ENCODE measurements at places on chromosomes 12 and 14. TPM values are rescaled to one million over a fixed set of nuclear protein-coding genes. Genes with fewer than 3 reads are reported as not detected.

DNA sequence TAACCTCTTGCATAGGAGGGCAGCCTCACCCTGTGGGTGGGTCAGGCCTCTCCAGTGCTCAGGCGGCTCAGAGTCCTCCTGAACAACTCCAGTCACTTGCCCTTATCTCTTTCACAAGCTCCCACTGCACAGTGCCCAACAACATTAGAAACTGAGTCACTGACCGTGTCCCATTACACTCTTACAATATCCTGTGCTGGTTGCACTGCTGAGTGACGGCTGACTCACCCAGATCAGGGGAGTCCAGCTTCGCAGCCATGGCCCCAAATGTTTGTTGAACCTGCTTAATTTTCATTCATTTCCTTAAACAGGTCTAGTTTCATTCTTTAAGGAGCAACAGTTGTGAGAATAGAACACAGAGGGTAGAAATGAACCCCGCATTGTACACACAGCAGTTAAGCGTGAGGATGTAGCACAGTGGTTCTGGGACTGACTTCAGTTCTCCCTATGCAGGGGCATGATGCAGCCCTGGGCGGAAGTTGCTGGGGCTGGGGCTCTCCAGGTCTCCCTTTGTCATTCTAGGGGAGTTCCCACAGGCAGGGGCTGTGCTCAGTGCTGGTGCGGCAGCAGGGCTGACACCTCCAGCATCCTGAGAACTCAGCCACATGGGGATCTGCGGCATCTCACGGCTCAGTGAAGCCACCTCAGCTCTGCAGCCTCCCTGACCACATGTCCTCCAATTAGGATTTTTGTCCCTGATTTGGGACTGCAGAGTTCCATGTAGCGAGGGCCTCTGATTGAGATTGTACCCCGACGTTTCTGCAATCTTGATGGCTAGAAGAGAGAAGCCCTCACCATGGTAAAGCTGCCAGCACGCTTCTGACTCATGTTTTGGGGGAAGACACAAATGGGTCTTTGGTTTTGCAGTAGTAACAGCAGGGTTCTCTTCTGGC lies 16.1 kb downstream of the GPR68 start:
- no peak for DNase-seq

DNA sequence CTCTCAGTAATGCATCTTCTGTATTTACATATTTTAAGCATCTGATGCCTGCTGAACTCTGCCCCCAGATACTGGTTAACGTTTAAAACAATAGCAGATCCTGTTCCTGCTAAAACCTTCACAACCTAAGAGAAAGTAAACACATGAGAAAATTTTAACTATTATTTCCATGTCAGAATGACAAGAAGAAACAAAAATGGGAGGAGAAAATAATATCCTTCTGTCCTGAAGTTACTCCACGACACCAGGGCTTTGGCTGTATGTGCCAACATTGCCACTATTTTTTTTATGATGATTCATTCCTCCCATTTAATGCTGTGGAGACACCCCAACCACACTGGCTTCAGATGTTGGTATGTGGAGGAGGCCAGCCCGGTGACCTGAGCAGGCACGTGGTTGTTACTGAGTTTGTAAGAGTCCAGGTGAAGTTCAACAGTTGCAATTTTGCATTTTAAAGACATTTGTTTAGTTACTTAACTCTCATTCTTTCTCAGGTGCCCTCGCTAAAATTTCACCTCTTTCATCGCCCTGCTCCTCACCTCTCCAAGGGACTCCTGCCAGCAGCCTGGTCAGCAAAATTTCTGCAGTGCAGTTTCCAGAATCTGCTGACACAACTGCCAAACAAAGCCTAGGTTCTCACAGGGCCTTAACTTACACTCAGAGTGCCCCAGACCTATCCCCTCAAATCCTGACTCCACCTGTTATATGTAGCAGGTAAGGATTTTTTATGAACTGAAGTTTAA lies 65.5 kb upstream of the SLCO1C1 start:
- DNase-seq: no peak

GRCh38 chr12:26046906-26047305 lies 77.9 kb downstream of the BHLHE41 start:
- DNase-seq: no peak

DNA sequence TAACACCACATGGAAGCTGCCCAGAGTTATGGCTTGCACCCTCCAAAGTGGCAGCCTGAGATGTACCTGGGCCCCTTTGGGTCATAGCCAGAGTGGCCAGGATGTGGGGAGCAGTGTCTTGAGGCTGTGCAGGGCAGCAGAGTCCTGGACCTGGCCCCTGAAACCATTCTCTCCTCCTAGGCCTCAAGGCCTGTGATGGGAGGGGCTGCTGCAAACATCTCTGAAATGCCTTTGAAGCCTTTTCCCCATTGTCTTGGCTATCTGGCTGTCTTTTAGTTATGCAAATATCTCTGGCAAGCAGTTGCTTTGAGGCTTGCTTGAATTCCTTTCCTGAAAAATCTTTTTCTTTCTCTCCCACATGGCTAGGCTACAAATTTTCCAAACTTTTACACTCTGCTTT lies 356.5 kb downstream of the DAD1 start:
- no peak for DNase-seq

GRCh38 chr12:54719691-54720090 lies 71.5 kb upstream of the DCD start:
- no peak for DNase-seq

Gene STON2
- 0.40 TPM for total RNA-seq

- DNase-seq: no peak
These were observed 21.1 kb downstream of the PRKCH start for GRCh38 chr14:61342486-61342885.

DNA sequence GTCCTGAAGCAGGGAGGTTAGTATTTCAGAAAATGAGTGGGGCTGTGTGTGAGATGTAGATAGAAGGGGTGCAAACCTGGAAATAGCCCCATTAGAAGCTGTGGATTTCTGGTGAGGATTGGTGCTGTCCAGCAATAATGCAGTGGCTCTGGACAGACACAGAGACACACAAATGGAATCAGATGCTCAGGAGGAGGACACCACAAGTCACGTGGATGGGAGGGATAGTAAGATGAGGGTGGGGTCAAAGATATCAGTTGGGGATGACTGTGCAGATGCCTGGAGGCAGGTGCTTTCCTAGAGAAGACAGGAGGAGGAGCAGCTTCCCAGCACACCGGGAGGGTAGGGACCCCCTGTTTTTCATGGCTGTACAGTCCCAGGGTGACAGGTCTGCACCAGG lies 136.5 kb downstream of the PLXNC1 start:
- DNase-seq: no peak

GRCh38 chr12:11798006-11798708 lies 148.7 kb downstream of the ETV6 start:
- DNase-seq: no peak

- DNase-seq: peak; percentile 83
These were observed 20.7 kb downstream of the ATXN2 start for GRCh38 chr12:111578276-111578970.

DNA sequence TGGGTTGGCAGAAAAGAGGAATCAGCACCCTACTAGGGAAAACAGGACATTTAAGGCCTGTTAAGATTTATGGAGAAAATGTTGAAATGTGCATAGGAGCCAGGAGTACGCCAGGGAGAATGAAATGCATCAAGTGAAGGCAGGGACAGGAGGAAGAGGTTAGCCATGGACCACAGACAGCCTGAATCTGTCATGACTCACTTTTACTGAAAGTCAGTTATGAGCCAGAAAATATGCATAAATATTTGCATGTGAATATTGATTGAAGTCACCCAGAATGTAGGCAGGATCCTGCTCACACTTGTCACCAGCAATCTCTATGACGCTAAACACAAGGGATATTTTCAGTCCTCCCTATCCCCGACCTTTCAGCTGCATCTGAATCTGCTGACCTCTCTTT lies 25.1 kb upstream of the CDK17 start:
- DNase-seq: no peak

- DNase-seq: peak; percentile 46
These were observed 13.7 kb downstream of the FOXJ2 start for GRCh38 chr12:8045952-8046944.

Gene FAIM2
- total RNA-seq: 0.45 TPM

Gene LRP1-AS
- total RNA-seq: not detected

- no peak for DNase-seq
These were observed 21.9 kb downstream of the TRIM9 start for GRCh38 chr14:51072976-51073375.

DNA sequence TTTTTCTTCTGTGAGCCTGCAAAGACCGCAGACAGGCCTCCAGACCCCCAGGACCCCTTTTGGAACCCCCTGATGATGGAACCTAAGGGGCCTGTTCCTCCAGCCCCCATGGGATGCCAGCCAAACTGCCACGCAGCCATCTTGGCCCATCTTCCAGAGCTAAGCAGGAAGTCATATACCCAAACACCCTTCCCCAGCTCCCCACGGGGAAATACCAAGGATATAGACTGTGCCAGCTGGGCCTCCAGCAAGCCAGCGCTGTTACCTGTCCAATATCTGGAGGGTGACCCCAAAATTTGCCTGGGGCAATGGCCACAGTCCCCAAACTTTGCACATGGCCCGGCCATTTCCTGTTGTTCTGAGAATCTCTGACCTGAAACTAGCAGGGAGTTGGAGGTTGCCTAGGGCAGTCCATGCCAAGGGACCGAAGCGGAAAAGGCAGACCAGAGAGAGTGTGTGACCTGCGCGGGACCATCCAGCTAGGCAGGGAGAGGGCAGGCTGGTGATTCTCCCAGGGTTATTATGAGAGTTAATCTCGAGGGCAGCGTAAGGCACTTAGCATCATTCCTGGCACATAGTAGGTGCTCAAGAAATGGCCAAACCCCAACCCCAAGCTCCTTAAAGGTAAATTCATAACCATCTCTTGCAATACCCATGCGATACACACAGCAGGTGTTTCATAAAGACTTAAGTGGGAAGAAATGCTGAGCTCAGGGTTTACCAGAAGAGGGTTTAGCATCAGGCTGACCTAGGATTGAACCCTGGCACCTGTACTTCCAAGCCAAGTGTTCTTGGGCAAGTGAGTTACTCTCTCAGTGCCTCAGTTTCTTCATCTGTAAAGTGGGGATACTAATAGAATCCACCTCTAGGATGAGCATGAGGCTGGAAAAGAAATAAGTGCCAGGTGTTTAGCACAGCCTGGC lies 2.6 kb upstream of the RASAL1 start:
- no peak for DNase-seq

GRCh38 chr14:83870546-83871270 lies 1659.2 kb upstream of the FLRT2 start:
- DNase-seq: no peak

GRCh38 chr12:124543052-124543589 lies 24.3 kb downstream of the NCOR2 start:
- no peak for DNase-seq

Gene C3AR1
- not detected for total RNA-seq

Gene NUDT14
- total RNA-seq: 13.6 TPM

DNA sequence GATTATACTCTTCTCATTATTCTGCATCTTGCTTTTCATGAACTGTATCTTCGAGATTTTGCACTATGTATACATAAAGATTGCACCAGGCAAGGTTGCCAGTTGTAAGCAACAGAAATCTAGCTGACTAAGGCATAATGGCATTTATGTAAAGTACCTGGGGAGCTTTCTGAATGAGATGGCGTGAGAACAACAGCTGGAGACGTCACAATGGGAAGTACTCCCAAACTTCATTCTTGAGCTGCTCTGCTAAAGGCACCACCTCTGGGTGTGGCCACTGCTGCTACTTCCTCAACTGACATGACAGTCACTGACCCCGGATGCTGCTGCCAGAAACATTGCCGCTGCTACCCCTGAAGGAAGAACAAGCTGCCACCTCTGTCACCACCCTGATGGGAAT lies 220.7 kb downstream of the NOVA1 start:
- no peak for DNase-seq

DNA sequence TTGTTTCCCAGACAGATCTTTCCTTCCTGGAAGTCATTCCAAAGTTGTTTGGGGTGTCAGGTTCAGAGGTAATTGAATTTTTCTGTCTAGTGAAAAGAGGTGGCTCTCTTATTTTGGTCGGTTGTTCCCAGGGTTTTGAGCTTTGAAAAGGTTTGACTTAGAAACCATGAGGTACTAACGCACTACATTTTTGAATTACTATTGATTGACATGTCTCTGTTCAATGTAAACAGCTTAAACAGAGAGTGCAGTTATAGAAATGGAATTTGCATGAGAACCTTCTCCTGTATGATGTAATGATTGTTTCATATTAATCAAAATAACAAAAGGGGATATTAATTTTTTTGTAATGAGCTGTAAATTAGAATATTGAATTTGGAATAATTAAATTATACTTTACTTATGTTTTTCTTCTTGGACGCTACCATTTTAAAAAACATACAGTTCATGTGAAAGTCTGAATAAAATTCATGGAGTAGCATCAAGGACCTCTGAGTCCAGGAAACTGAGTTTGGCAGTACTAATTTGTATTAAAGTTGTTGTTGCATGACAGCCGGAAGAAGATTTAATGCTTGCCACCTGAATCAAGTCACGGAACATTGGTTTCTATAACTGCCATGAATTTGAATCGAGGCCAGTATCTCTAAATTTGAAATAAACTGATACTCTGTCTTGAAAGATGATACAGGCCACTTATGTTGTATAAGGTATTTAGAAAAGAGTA lies 41.7 kb downstream of the NPAS3 start:
- no peak for DNase-seq

Measured in NCI-H460 (cell line).